ENCODE measurements at places on chromosomes 7 and 10.

DNA sequence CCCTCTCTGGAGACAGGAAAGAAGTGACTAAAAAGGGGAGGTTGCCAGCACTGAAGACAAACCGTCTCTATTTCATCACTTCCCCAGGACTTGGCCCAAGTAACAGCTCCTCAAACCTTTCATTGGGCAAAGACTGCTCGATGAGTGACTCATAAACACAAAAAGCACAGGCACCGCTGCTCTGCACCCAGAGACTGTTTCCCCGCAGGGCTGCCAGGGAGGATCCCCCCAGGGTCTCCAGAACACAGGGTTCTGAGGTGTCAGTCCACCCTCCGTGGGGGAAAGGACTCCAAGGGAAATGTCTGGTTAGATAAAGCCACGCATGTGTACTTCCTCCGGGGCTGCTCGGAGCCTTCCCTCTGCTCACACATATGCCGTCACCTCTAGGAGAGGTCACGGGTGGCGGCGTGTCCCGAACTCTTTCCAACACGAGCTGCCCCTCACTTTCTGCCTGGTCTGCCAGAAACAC, 59.9 kb downstream of the INSIG1 start:
- no peak for DNase-seq

DNA sequence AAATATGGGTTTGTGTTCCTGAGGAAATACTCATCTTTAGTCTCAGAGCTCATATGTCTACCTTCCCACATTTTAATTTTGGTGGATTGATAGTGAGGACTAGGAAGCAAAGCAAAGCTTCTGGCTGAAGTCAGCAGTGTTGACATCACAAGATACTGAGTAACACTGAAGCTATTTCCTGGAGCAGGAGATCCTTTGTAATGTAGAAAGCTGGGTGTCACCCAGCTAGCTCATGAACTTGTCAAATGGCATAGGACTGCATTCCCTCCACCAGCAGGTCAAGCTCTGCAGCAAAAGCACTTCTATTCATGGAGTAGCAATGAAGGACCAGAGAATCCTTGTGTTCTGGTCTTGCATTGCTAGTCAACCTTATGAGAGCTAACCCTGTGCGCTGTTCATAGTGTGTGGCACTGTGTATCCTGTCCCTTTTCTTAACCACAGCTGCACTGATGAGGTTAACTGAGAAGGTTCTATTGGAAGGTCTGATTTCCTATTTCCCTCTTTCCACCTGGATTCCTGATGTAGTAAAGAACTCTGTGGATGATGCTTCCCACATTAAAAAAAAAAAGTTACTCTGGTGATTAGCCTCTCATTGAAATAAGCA, 94.8 kb upstream of the ZNF804B start:
- DNase-seq, result no peak

DNA sequence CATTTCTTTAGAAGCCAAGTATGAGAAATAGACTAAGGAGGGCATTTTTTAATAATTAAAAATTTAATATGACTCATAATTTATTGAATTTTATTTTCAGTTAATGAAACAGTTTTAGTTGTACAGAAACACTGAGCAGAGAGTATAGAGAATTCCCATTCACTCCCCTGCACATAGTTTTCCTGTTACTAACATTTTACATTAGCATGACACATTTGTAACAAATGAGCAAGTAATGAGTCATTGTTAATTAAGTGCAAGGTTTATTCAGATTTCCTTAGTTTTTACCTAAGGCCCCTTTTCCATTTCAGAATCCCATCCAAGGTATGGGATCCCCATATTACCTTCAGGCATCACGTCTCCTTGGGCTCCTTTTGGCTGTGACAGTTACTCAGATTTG, 271.5 kb upstream of the FZD8 start:
- DNase-seq, result no peak

- no peak for DNase-seq
Observed at GRCh38 chr10:36116040-36116439, 473.9 kb upstream of the FZD8 start.

DNA sequence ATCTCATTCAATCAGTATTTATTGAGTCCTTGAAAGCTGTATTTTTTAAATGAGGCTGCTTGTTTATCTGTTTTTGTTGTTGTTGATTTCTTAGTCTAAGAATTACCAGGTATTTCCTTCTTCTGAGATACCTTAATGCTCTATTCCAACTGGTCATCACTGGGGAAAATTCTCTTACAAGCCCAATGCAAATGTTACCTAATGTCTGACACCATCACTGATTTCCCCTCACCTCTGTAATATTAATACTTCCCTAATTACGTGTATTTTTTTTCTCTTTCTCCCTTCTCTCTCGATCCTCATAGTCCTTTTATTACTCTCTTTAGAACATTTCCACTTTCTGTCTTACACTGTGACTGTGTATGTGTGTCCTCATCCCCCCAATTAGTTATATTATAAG, 13.9 kb downstream of the HDAC9 start:
- no peak for DNase-seq

DNA sequence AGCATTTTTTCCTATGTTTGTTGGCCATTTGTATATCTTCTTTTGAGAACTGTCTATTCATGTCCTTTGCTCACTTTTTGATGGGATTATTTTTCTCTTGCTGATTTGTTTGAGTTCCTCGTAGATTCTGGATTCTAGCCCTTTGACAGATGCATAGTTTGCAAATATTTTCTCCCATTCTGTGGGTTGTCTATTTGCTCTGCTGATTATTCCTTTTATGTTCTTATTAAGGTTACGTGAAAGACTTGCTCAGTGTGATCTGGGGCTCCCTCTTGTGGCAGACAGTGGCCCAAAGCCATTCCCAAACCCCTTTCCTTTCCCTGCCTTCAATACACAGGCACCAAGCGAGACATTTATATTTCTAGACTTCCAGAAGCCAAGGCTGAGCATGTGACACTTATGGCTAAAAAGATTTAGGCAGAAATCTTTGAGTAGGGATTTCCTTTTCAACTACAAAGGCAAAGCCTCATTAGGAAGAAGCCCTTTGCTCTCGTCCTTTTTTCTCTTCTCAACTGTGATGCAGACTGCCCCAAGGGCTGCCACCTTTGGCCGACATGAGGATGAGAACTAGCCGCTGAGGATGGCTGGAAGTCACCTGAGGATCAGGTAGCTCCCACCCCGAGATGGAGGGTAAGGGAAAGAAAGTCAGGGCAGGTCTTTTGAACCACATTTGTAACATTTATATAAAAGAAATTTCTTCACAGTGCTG, 23.6 kb downstream of the ST8SIA6 start:
- peak; percentile 43 for DNase-seq

GRCh38 chr7:49791088-49791741, 17.8 kb downstream of the VWC2 start:
- DNase-seq, result no peak

GRCh38 chr10:56596257-56596656, 235.2 kb upstream of the ZWINT start:
- no peak for DNase-seq

DNA sequence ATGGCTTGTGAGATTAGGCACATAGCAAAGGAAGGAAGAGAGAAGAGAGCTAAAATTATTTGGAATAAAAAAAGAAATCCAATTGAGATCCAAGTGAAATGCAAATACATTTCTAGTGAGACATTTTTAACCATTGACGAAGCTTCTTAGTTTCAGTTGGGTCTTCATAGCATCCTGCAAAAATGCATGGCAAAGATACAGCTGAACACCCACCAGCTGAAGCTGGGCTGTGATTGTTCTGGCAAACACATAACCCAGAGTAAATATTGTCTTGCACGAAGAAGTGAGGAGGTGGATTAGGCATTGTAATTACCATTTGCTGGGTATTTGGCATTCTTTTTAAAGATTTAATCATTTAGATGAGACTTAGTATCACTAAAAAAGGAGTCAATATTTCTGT, 409.4 kb downstream of the GRM8 start:
- DNase-seq, result no peak

GRCh38 chr7:139709485-139709884, 68.3 kb downstream of the HIPK2 start:
- no peak for DNase-seq

GRCh38 chr10:47277352-47278151, 22.4 kb upstream of the GDF10 start:
- DNase-seq, result no peak

DNA sequence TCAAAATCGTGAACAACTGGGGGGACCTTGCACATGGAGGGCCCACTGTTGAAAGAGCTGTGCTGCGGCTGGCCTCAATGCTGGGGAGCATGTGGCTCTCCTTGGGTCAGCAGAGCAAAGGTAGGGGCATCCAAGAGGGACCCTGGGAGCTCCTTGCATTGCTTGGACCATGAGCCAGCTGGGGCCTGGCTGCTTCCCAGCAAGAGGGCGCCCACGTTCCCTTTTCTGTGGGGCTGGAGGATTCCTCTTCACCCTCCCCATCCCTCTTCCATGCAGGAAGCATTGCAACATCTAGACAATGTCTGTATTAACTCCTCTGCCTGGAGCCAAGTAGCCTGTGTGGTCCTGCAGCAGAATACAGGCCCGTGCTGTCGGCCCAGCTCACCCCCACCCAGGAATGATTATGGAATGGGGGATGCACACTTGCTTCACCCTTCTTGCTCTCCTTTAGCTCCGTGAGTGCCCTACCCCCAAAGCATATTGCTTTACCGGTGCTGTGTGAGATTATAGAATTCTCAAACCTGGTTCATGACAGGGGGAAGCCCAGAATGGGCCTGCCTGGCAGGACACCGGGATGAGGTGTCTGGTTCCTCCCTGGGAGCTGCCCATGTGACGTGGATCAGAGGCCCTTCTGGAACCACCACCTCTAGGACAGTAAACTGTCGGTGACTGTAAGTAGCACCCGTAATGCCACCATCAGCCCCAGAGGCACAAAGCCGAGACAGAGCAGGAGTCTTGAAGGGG, 61.9 kb downstream of the SYPL1 start:
- no peak for DNase-seq

GRCh38 chr7:2309889-2310331, 4.3 kb downstream of the SNX8 start:
- no peak for DNase-seq

DNA sequence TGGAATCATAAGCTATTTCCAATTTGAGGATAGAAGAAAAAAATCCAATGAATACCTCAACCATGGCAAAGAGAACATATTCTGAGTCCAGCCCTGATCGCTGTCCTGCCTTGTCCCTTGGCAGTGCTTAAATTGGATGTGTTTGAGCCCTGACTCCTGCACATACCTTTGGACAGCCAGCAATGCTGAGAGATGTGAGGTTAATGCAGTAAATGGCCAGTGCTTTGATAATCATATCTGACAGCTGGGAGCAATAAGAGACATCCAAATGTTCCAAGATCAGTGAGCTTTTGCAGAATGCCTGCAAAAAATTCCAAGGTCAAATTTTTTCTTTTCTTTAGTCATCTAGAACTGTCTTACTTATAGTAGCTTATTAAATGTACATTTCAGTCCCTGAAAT, 80.1 kb upstream of the LRRC17 start:
- DNase-seq, result no peak

DNA sequence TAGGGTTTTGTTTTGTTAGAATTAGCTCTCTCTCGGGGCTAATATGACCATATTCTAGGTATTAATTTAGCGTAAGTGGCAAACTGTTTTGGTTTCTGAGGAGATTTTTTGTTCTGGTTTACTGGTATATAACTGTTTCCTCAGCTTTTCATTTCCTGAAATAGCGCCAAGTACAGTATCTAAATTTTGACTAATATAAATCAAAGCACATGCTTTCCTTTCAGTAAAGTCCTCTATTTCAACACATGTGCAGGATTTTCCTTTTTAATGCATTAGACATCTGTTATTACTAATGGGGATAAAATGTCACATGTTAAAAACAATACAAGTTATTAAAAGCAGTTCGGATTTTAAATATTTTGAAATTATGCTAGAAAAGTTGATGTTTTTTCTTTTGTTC, 11.3 kb downstream of the FERD3L start:
- no peak for DNase-seq

- no peak for DNase-seq
Observed at GRCh38 chr10:11846542-11846941, 23.4 kb downstream of the PROSER2 start.

DNA sequence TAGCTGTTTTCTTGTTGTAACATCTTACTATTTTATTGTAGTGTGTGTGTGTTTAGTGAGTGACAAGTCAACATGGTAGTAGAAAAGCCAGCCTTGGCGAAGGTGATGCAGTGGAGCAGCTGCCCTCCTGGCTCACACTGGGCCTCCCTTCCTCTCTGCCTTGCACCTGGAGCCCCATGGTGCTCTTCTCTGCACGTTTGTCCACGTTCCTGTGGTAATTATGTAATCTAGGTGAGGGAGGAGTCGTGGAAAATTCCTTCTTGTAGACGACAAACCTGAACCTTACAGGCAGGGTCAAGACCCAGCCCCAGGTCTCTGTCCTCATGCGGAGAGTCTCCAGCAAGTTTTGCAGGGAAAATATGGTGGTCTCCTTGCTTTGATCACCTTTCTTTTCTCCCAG, 348.3 kb upstream of the MKI67 start:
- no peak for DNase-seq

DNA sequence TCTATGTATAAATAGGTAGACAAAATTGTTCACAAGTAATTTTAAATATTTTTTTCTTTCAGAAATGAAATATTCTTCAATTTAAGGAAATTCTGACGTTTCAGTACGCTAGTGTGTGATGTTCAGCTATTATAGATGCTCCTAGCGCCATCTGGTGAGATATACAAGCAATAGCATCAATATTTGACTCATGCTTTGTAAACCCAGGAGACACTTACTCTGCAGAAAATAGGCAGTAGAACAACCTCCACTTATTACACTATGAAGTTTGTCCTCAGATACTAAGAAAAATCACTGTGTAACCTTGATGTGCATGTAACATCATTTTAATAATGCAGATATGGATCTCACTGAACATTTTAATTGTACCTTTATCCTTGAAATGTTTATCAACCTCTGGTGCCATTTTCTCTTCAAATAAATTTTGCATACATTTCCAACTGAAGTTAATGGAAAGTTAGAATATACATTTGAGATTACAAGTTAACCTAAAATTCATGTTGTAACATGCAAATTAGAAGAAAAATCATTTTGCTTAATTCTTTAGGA, 151.5 kb upstream of the FAM3C start:
- DNase-seq, result no peak

DNA sequence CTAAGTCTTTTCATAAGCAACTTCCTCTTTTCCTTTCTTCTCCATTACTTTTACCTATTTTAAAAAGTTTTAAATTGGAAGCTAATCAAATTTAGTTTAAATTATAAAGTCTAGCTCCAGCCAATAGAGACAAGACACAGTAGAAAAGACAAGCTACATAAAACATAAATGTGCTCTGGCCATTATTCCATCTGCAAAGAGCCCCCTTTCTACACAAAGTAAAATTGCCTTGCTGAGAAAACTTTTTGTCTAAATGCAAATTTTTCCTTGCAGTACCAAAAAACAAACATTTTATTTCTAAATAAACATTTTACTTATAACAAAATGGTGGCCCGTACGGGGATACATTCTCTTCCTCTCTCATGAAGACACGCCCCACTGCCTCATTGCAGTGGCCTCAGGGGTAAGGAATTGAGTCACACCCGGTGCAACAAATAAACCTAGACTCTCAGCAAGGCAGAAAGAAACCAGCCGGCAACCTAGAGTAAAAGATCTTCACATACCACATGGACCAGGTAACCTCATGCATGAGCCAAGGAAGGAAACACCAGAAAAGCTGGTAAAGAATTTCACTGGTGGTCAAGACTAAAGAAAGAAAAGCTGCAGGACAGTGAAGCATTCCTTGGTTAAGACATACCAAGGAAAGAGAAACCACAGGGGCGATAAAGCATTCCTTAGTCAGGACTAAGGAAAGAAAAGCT, 71.6 kb upstream of the ZNF746 start:
- DNase-seq, result no peak
